ENCODE measurements at places on chromosomes 11 and 22. TPM values are rescaled to one million over a fixed set of nuclear protein-coding genes. Genes with fewer than 3 reads are reported as not detected.

GRCh38 chr11:127039591-127039990 lies 39.0 kb upstream of the KIRREL3 start:
- no peak overlapping the region for H3K4me3 ChIP-seq
- H3K27ac ChIP-seq: no peak overlapping the region
- H3K4me1 ChIP-seq: no peaks in the 10 kb centered on the region
- H3K27me3 ChIP-seq: no peaks in the 10 kb centered on the region
- H3K36me3 ChIP-seq: no peaks in the 10 kb centered on the region

TRIM49D1 gene
- not detected for total RNA-seq

- no peaks in the 10 kb centered on the region for H3K4me1 ChIP-seq
- no peaks in the 10 kb centered on the region for H3K27me3 ChIP-seq
Observed at GRCh38 chr11:97739932-97740800, 1280.6 kb upstream of the CNTN5 start.

GRCh38 chr22:17785185-17786184 lies 11.2 kb upstream of the BID start:
- H3K4me1 ChIP-seq: no peaks in the 10 kb centered on the region
- H3K4me3 ChIP-seq: no peak overlapping the region
- no peak for DNase-seq
- H3K27ac ChIP-seq: no peak overlapping the region

GRCh38 chr11:128394431-128395089 lies 192.8 kb downstream of the ETS1 start:
- DNase-seq: no peak
- no peaks in the 10 kb centered on the region for H3K27me3 ChIP-seq
- H3K36me3 ChIP-seq: no peaks in the 10 kb centered on the region

Data from kidney (tissue), 22 donors.